ENCODE measurements at places on chromosomes 1 and 21.

GRCh38 chr1:152029144-152029928, 7.5 kb downstream of the S100A11 start:
- DNase-seq = no peak

DNA sequence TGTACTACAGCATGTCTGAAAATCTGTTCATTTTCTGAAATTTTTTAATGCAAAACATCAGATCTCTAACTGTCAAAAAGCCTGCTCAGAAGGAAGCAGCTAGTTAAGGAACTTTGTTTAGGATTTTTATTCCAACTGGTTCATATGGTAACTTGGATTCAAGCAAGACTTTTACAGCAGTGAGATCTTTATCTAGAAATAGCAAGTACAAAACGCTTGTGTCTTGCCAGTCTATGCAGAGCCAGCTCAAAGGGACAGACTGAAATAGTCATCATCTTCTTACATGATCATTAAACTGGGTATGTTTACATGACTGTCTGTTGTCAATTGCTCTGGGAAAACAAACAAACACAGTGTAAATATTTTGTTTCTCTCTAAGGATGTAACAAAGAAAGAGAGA, 37.6 kb downstream of the DDAH1 start:
- no peak for DNase-seq

- DNase-seq = no peak
These were observed 322 bp downstream of the DCLRE1B start for GRCh38 chr1:113905435-113905861.

DNA sequence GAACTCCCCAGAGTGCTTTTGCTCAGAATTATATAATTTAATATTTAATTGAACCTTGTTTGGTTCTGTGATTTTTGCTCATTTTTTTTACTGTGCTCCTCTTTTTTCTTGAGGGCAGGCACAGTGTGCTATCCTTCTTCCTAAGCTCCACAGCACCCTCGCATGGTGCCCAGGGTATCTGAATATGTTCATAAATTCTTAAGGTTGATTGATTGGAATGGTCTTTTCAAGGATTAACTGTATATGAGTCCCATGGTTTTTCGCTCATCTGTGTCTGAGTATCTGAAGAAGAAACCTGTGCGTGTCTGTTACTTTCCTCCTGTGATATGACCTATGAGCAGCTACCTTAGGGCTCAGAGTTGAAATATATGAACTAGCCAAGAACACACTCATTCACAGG, 393.7 kb downstream of the HLX start:
- no peak for DNase-seq

- DNase-seq = no peak
These were observed 675.1 kb upstream of the ADGRL2 start for GRCh38 chr1:81125672-81126071.

DNA sequence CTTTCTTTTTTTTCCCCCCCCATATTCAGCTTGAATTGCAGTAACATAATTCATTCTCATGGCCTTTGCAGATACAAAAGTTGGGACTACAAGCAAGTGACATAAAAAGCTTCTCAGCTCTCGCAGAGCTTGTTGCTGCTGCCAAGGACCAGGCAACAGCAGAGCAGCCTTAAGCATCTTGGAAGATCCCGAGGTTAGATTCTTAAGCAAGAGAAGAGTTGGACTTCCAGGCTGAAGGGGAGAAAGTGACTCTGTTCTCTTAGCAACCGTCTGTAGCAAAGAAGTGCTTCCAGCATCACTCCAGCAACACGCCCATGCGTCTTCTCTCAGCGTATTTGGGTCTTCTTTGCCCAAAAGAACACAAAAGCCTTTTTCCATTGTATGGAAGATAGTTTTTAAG, 20.7 kb downstream of the AGT start:
- no peak for DNase-seq

GRCh38 chr1:100065183-100065968, 67.4 kb downstream of the SASS6 start:
- no peak for DNase-seq

GRCh38 chr1:67892476-67893125, 59.3 kb upstream of the GNG12 start:
- no peak for DNase-seq
